GF-D8 (cell line): ENCODE measurements at places on chromosomes 16 and 17.
A peak's percentile ranks its signal among the peaks of the same experiment; 100 is the strongest.

DNA sequence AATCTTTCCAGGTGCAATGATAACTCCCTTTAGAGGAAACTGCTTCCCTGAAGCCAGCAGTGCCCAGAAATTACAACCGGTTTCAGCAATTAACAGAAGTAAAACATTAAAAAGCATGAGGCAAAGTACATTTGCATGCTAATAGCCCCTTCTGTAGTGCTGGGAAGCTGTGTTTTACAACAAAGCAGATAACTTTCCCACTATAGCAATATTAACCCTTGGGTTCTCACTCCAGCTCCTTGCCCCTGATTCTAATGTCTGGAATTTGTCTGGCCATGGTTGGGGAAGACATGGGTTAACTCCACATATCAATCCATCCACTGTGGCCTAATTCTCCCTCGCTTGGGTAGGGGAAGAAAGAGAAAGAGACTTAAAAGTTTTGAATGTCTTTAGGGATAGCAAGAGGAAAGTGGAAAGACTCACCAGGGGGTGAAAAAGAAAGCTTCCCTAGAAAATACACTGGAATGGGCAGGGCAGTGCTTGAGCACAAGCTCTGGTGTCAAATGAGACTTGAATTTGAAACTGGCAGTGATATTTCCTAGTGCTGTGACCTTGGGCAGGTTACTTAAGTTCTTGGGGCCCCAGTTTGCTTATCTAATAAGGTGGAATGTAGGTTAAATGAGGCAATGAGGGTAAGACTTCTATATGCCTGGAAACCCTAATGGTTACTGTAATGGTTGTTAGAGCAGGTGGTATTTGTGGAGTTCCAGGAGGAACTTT is 102.0 kb downstream of the SOX9 start:
- DNase-seq, result no peak

DNA sequence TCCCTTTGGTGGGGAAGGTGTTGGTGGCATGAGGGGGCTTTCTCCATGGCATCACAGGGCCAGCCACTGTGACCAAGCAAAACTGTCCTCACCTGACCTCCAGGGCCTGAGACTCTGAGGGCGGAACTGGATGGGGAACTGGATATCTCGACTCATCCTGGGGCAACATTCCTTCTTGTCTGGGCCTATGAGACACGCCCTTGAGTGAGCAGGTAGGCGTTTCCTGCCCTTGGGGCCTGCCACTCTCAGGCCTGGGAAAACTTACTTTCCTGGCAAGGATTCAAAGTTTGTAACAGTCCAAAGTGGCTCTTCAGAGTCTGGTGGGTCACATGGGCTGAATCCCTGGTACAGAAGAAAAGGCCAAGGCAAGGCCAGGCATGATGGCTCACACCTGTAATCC is 9.6 kb downstream of the MT1X start:
- DNase-seq, result no peak

DNA sequence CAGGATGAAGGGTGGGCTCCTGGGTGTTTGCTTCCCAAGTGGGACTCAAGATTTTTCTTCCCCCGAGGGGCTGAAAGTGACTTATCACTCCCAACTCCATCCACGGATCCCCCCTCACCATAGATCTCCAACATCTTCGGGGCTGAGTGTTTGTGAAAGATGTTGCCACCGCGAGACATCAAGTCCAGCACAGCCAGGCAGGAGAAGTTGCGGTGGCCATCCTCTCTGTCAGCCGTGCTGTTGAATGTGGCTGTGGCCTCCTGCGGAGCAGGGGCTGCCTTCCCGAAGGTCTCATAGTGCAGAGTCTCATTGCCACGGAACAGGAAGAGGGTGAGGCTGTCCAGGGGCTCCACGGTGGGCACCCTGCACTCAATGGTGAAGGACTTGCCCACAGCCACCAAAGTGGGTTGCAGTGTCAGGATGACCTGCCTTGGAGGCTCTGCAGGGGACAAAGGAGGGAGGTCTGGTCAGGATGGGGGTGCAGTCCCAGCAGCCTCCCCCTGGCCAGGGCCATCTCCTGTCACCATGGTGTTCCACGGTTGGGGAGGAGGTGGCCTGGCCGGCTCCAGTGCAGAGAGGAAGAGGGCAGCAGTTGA is 5.5 kb downstream of the PRR29 start:
- DNase-seq, result no peak

DNA sequence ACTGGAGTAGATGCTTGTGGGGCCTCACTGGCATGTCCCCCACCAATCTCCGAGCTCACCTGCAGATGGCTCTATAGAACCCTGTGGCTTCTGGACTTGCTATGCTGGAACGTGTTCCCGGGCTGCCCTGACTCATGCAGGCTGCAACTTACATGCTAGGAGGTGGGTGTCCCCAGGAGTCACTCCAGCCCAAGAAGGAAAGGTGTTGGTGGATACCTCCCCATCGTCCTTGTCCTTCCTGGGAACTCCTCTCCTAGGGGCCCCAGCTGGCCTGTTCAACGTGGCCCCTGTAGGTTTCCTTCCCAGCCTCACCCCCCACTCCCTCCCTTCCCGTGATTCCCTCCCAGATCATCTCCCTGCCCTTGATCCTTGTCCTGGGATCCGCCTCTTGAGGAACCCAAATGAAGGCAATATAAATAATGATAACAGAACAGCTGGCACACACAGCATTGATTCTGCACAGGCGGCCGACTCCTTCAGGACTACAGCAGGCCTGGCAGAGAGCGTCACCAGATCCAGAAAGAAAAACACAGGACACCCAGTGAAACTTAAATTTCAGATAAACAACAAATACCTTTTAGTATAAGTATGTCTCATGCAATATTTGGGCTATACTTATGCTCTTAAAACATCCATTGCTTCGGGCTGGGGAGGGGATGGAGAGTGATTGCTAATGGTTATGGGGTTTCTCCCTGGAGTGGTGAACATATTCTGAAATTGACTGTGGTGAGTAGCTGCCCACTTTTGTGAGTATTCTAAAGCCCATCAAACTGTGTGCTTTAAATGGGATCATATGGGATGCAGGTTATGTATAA is 221.1 kb upstream of the GSE1 start:
- no peak for DNase-seq

GRCh38 chr16:57575468-57576277 is 33.2 kb downstream of the ADGRG5 start:
- no peak for DNase-seq

GRCh38 chr17:29119265-29119664 is 60.9 kb downstream of the MYO18A start:
- DNase-seq, result no peak

DNA sequence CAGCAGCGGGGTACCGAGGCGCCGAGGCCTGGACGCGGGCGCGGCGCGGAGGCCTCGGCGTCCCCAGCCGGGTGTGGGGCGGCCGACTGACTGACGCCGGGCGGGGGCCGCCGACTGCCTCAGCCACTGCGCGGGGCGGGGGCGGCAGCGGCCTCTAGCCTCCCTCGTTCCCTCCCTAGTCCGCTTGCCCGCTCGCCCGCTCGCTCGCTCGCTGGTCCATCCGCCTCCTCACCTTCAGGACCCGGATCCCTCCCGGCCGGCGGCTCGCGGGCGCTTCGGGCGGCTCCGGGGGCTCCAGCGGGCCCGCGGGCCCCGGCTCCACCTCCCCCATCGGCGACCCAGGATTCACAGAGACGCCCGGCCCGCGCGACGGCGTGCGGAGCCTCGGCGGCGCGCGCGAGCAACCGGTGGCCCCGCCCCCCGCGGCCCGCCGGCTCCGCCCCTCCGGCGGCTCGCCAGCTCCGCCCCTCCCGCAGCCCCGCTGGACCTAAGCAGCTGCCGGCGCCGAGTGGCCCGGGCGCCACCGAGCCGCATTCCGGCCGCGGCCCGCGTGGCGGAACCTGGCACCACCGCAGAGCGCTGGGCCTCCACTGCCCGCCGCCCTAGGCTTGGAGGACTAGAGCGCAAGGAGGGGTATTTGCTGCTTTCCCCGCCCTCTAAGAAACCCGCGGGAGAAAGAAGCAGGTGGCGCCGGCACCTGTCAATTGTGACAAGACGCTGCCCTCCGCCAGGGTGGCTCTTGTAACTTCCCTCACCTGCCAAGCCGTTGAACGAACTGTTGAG is 773 bp downstream of the PHLPP2 start:
- peak; percentile 8 for DNase-seq

DNA sequence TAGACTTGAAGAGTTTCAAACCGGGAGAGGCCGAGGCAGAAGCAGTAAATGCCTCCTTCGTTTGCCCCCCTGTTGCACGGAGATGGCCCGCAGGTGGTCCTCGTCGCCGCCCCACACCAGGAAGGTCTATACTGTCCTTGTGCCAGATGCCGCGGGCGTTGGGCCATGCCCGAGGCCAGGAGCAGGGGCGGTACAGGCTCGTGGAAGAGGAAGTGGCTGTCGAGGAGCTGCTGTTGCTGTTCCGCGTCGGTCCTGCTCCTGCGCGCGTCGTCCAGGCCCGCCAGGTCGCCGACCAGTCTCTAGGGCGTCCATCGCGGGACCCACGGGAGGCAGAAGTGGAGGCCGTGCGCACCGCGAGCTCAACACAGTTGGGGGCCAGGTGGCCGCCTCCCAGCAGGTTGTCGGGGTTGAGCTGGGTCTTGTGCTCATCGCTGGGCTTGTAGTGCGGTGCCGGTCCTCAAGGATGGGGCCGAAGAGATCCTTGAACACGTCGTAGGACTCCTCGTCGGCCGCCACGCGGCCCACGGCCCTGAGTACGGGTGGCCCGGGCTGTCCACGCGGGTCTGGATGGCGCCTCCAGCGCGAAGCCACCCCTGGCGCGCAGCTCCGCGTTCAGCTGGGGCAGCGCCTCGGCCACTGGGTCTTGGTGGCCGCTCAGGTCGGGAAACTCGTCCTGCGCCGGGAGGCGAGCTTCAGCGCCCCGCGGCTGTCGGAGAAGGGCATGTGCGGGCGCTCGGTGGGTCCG is 13.1 kb upstream of the C16orf87 start:
- DNase-seq, result no peak

DNA sequence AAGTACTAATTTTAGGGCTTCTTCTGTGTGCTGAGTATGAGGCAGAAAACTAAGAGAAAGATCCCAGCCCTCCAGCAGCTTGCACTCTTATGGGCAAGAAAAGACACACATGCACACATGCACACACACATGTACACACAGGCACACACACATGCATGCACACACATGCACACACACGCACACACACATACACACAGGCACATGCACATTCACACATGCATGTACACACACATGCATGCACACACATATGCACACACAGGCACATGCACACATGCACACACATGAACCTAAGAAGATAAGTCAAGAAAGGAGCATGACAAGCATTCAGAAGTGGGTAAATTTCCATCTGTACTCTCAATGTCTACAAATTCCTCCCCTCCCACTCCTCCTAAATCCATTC is 130.2 kb downstream of the IRX3 start:
- no peak for DNase-seq

GRCh38 chr17:67360880-67361279 is 5.5 kb downstream of the PSMD12 start:
- DNase-seq, result no peak

DNA sequence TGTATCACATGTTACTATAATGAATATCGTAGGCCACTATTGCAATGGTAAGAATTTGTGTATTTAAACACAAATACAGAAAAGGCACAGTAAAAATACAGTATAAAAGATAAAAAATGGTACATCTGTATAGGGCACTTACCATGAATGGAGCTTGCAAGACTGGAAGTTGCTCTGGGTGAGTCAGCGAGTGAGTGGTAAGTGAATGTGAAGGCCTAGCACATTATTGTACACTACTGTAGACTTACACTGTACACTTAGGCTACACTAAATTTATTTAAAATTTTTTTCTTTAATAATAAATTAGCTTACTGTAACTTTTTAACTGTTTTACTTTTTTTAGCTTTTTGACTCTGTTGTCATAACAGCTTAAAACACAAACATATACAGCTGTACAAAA is 42.5 kb downstream of the AKAP10 start:
- DNase-seq, result no peak

- no peak for DNase-seq
Measured at GRCh38 chr17:80660527-80661198, 116.0 kb downstream of the RPTOR start.

DNA sequence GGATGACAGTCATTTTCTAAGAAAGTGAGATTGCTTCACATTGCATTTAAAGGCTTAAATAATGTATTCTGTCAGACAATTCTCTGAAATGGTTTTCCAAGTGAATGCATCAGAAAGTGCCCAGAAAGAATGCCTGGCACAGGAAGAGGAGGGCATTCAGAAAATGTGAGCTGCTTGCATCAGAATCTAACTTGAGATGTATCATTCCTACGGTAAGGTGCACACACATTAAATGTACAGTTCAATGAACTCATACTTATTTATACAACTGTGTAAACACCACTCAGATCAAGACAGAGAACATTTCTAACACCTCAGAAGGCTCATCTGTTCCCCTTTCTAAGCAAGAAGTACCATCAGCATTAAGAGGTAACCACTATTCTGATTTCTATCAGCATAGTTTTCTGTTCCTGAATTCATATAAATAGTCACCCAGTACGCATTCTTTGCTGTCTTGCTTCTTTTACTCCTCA is 638.0 kb downstream of the MAF start:
- no peak for DNase-seq

- no peak for DNase-seq
Measured at GRCh38 chr17:7897773-7898172, 9.2 kb downstream of the CHD3 start.

DNA sequence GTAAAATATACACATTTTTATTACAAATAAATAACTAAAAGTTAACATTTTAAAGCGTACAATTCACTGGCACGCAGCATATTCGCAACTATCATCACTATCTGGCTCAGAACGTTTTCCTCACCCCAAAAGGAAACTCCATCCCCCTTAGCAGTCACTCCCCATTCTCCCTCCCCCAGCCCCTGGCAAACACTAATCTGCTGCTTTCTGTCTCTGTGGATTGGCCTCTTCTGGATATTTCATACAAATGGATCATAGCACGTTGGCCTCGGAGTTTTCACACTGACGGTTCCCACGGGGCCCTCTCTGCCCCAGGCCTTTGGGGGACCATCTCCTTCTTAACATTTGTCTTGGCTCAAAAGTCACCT is 64.6 kb downstream of the RTN4RL1 start:
- no peak for DNase-seq

DNA sequence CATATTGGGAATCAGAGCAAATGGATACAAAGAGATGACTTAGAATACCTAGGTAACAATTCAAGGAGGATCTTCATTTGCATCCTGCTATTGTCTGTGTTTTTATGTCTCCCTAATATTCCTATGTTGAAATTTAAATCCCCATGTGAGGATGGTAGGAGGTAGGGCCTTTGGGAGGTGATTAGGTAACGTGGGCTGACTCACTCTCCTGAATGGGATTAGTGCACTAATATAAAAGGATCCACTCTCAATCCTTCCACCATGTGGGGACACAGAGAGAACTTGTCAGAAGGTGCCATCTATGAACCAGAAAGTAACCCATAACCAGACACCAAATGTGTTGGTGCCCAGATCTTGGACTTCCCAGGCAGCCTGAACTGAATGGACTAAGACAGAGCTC is 83.4 kb downstream of the CDH8 start:
- no peak for DNase-seq

- DNase-seq, result no peak
Measured at GRCh38 chr17:11278992-11279270, 37.9 kb downstream of the SHISA6 start.

DNA sequence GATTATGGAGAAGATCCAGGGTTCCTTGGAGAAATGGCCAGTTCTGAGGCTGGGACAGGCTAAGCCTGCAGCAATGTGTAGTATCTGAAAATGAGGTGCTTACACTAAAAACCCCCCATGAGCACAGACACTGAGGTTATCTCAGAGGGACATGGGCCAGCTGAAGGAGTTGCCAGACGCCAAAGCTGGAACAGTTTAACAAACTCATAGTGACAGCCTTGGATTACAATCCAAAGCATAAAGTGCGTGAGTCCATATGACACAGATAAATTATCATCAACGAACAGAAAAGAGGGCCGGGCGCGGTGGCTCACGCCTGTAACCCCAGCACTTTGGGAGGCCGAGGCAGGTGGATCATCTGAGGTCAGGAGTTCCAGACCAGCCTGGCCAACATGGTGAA is 11.2 kb upstream of the CAPN15 start:
- DNase-seq, result no peak
